ENCODE measurements at places on chromosomes 6 and 20.

- DNase-seq = peak; percentile 45
These were observed 124.4 kb upstream of the NUP153 start for GRCh38 chr6:17831135-17831534.

DNA sequence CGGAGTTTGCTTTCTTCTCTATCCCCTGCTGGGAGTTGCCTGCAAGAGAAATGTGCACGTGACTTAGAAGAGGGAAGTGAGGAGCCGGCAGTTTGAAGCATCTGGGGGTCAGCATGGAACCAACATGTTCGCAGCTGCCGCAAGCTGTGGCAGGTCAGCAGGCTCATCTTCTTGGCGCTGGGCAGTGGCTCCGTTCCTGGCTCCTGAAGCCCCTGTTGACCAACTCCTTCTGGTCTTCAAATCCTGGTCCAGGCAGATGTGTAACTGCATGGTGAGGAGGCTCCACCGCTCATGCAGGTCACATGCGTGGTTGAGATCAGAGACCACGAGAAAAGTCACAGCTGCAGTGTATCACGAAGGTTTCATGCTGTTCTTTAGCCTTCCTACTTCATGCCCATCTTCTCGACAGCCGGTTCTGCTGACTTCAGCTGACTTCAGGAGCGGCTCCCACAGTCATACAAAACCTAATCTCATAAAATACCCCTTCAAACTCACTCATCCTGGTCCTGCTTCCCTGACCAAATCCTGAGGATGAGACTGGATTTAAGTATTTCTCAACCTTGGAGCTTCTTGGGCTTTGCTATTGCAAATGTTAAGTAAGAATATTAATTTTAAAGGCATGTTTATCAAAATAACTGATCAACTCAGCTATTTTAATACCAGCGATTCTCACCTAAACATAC, 44.9 kb upstream of the BCAS1 start:
- no peak for DNase-seq

GRCh38 chr6:45387236-45387635, 9.5 kb upstream of the SUPT3H start:
- no peak for DNase-seq

DNA sequence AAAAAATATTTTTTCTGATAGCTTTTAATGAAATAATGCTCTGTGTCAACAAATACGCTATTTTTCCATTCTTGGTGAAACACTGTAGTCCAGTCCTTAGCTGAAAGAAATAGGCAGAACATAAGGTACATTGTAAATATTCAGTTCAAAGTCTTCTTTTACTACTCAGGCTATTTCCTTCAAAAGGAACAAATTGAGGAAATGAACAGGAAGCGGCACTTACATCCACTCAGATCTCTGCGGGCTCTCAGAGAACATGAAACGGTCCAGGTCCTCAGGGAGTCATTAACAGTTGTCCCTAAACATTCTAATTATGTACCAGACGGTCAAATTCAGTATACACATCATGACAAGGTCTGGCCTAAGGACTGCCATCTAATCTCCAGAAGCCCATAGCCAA, 212.6 kb downstream of the KIF16B start:
- no peak for DNase-seq

DNA sequence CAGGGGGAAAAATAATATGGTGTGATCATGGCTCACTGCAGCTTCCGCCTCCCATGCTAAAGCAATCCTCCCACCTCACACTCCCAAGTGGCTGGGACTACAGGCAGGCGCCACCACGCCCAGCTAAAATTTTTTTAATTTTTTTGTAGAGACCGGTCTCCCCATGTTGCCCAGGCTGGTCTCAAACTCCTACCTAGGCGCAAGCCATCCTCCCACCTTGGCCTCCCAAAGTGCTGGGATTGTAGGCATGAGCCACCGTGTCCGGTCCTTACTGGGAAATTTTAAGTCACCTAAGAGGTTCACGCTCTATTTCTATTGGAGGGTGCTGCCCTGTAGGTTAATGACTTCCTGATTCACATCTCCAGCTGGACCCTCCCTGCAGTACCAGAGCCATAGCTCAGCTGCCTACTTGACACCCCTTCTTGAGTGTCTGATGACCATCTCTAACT, 626 bp upstream of the CDK5RAP1 start:
- no peak for DNase-seq

DNA sequence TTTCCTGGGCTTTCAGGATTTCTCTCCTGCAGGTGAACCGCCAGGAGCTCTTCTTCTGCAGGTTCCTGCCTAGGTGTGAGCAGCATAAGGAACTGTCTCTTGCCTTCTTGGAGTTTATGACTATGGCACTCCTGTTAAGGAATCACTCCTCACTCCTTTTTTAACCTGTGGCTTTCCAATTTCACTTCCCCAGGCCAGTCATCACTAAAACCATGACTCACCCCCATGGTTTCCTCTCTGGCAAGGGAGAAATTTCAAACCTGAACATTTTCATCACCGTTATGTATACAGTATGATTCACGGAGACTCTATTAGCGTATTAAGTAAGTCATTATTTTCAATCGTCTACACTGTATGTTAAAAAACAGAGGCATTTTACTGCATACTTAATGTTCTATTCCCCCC, 78.2 kb upstream of the ARID1B start:
- DNase-seq = no peak

DNA sequence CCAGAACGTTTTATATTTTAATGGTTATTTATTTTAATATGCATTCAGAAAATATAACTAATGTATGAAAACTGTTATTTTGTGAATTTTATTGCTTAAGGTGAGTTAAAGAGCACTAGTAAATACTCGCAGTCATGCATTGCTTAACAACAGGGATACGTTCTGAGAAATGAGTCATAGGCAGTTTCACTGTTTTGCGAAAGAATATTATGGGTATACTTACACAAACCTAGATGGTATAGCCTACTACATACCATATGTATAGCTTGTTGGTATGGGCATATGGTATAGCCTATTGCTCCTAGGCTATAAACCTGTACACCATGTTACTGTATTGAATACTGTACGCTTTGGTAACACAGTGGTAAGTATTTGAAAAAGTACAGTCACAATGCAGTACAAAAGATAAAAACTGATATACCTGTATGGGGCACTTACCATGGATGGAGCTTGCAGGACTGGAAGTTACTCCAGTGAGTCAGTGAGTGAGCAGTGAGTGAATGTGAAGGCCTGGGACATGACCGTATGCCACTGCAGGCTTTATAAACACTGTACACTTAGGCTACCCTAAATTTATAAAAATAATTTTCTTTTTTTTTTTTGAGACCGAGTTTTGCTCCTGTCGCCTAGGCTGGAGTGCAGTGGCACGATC, 38.5 kb downstream of the ARFGEF2 start:
- no peak for DNase-seq

DNA sequence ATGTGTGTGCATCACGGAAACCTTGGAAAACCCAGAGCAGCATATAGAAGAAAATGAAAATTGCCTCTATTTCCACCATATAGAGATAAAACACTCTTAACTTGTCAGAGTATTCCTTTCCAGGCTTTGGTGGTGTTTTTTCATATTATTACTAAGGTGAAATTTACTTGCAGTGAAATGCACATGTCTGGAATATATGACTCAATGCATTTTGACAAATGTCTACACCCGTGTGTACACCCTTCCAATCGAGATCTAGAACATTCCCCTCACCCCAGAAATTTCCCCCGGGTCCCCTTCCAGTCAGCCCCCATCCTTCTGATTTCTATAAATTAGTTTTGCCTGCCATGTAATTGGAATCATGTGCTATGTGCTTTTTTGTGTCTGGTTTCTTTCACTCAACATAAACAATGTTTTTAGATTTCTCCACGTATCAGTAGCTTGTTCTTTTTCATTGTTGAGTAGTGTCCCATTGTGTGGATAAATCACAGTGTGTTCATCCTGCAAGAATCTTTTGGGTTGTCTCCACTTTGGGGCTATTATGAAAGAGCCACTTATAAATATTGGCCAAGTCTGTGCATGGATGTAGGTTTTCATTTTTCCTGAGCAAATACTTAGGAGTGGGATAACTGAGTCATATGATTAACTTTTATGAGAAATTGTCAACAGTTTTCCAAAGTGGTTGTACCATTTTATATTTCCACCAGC, 19.9 kb upstream of the PREX1 start:
- DNase-seq = no peak

GRCh38 chr6:26536571-26537159, 1.5 kb upstream of the HMGN4 start:
- DNase-seq = peak; percentile 50

DNA sequence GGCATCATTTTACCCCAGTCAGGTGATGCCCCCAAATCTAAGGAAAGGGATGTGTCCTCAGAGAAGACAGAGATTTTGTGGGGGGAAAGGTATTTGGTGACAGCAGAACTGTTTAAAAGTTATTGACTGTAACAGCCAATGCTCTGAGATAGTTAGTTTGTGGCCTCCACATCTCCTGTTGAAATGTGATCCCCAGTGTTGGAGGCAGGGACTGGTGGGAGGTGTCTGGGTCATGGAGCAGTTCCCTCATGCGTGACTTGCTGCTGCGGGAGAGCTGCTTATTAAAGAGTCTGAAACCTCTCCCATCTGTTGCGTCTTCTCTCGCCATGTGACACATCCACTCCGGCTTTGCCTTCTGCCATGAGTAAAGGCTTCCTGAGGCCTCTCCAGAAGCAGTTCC, 282.8 kb upstream of the FOXQ1 start:
- DNase-seq = no peak

- no peak for DNase-seq
These were observed 207.9 kb upstream of the SULF2 start for GRCh38 chr20:47993035-47993755.

DNA sequence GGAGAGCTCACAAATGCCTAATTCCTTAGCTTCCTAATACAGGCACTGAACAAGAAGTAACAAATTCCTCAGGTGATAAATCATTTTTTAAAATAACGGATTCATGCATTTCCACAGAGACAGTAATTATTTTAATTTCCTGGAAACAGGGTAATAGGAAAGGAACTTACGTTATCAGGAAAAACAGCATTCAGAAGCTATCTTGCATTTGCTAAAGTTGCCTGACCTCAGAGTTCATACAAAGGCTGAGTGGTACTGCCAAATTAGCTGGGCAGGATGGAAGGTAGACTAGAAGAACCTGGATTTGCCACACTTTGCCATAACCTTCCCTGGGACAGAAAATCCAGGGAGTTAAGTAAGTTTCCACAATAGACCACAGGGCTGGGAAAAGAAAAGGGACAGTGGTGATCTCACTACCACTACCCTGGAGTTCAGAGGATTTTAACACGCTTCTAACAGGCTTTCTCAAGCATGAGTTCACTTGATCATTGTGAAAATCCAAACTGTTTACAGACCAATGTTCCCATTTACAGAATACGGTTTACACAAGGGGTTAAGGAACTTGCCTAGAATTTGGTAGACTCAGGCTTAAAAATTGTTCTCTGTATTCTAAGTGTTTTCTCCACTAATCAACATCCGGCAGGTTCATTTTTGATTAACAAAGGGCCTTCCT, 57.0 kb downstream of the KIF13A start:
- no peak for DNase-seq

DNA sequence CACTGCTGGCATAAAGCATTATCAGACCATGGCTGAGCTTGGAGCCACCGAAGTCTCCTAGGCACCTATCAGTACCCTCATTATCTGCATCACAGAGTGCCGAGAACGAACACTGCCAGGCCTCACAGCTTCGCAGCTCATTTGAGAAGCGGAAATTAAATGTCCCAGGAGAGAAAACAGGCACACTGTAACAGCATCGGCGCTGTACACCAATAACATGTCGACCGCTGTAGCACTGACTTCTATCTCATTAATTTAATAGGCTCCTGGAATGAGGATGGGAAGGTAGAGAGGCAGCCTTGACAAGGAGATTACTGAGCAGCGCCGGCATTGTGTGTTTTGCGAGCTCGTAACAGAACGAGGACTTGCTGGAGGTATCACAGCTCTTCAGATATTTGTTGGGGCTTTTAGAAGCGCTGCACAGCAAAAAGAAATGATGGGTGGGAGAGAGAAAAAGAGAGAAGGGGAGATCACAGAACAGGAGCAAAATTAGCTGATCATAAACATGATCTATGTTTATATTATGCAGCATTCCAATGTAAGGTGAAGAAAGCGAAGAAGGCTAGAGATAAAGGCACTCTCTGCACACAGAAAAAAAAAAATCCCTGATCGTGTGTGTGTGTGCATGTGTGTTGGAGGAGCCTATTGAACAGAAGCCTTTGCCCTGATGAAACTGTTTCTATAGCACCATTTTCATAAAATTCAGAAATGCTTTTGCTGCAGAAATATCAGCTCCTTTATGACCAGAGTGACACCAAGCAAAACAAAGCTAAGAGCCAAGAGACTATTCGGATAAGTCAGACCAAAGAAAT, 29.2 kb downstream of the ID4 start:
- no peak for DNase-seq

DNA sequence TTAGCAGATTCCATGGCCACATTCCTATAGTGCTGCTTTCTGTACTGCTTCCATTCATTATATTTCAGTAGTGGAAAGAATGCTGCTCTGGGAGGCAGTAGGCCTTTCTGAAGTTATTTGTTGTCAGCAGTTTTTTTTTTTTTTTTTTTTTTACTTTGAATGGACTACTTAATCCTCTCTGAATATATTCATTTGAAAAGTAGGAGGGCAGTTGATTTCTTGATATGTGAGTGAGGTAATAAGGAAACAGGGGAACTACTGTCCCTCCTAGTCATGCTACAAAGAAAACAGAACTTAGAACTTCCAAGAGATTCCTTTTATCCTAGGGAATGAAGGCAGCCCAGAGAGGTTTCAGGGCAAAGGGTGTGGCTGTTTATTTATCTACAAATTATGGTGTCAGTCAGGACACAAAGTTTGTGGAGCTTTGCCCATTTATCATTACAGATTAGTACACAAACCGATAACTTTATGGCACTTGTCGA, 155.9 kb downstream of the JARID2 start:
- DNase-seq = no peak

DNA sequence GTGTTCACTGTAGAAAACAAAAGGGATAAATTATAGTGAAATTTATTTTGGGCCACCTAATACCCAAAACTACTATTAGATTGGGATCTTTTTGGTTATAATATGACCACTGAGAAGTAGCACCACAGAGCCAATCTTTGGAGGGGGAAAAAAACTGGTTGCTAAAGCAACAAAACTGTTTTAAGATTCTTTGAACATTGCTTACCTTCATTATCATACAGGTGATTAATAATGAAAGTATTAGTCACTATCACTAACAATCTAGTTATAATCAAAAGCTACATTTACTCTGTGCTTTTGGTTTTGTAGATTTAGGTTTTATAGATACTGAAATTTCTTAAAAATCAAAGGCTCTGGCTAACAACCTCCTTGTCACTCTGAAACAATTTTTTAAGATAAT, 31.7 kb downstream of the STX7 start:
- DNase-seq = no peak

- no peak for DNase-seq
These were observed 828 bp downstream of the HCK start for GRCh38 chr20:32052778-32053362.
